ENCODE measurements at places on chromosomes 1 and 21. TPM values are rescaled to one million over a fixed set of nuclear protein-coding genes. Genes with fewer than 3 reads are reported as not detected.

Gene TRIM63
- 4.7 TPM for total RNA-seq

Gene TLCD4
- 9.0 TPM for total RNA-seq

DNA sequence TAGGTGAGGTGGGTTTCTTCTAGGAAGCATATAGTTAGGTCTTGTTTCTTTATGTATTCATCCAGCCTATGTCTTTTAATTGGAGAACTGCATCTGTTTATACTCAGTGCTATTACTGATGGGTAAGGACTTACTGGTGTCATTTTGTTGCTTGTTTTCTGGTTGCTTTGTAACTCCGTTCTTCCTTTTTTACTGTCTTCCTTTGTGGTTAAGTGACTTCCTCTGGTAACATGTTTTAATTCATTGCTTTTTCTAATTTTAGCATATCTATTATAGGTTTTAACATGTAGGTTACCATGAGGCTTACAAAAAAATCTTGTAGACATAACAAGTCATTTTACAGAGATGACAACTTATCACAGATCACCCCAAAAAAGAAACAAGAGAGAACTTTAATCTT lies 160.8 kb downstream of the VAV3 start:
- no peak for DNase-seq

DNA sequence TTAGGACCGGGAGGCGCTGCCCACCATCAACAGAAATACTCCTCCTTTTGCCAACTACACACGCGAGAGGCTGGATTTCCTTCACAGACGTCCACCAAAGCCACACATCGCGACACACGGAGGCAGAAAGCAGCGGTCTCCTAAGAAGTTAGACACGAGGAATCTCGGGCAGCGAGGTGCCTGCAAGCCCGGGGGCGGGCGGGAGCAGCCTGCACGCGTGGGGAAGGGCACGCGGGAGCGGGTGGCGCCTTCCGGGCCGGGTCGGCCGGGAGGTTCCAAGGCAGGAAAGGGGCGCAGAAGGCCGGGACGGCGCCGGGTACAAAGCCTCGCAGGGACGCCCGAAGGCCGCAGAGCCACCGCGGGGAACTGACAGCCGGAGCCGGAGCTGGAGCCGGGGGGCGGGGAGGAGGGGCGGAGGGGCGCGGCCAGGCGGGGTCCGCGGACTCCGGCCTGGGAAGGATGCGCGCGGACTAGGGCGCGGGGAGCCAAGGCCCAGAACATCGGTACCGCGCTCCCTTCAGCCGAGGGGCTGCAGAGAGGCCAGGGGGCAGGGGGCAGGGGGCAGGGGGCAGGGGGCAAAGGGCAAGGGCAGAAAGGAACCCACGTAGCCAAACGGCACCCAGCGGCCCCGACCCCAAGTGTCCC lies 722 bp downstream of the NPHP4 start:
- DNase-seq, result no peak

GRCh38 chr1:220431554-220432239 lies 96.2 kb upstream of the MARK1 start:
- no peak for DNase-seq

Gene DDI2
- total RNA-seq, result 54.4 TPM
